ENCODE measurements at places on chromosomes 16 and 17. TPM values are rescaled to one million over a fixed set of nuclear protein-coding genes. Genes with fewer than 3 reads are reported as not detected.
A peak's percentile ranks its signal among the peaks of the same experiment; 100 is the strongest.

GPATCH8 gene
- 36.2 TPM for total RNA-seq

CHMP1A gene
- total RNA-seq, result 98.4 TPM

FBXO39 gene
- total RNA-seq, result not detected

STRADA gene
- 33.7 TPM for total RNA-seq

KIF2B gene
- total RNA-seq, result not detected

TBC1D26 gene
- total RNA-seq, result 0.34 TPM

DNA sequence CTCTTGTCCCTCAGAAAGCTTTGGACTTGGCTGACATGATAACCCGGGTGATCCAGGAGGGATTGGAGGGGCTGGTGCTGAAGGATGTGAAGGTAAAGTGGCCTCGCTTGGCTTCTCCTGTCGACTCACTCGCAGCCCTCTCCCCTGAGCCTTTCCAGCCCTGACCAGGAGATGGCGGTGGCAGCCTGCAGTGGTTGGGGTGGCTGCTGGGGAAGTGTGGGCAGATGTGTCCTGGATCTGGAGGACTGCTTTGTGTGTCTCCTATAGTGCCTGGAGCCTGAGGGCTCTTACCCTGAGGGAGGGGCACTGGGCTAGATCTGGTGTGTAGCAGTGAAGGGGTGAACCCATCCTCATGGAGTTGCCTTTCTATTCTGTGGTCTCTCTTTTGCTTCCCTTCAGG lies 17.9 kb downstream of the LIG3 start:
- peaks cover 19% of the 10 kb centered on the region for H3K4me1 ChIP-seq
- DNase-seq, result peak; percentile 29
- no peaks in the 10 kb centered on the region for H3K27me3 ChIP-seq
- no peak overlapping the region for H3K4me3 ChIP-seq
- H3K36me3 ChIP-seq, result peaks cover 43% of the 10 kb centered on the region
- no peak overlapping the region for H3K27ac ChIP-seq

GRCh38 chr16:25030420-25031131 lies 15.4 kb upstream of the ARHGAP17 start:
- H3K27me3 ChIP-seq, result no peaks in the 10 kb centered on the region
- H3K4me1 ChIP-seq, result peaks cover 7% of the 10 kb centered on the region
- H3K4me3 ChIP-seq, result no peak overlapping the region
- H3K27ac ChIP-seq, result no peak overlapping the region
- DNase-seq, result no peak
- H3K36me3 ChIP-seq, result no peaks in the 10 kb centered on the region

- H3K36me3 ChIP-seq, result no peaks in the 10 kb centered on the region
- H3K27ac ChIP-seq, result no peak overlapping the region
- peaks cover 4% of the 10 kb centered on the region for H3K27me3 ChIP-seq
- H3K4me1 ChIP-seq, result no peaks in the 10 kb centered on the region
These were observed 4.0 kb downstream of the SLC25A10 start for GRCh38 chr17:81715872-81716673.

DNA sequence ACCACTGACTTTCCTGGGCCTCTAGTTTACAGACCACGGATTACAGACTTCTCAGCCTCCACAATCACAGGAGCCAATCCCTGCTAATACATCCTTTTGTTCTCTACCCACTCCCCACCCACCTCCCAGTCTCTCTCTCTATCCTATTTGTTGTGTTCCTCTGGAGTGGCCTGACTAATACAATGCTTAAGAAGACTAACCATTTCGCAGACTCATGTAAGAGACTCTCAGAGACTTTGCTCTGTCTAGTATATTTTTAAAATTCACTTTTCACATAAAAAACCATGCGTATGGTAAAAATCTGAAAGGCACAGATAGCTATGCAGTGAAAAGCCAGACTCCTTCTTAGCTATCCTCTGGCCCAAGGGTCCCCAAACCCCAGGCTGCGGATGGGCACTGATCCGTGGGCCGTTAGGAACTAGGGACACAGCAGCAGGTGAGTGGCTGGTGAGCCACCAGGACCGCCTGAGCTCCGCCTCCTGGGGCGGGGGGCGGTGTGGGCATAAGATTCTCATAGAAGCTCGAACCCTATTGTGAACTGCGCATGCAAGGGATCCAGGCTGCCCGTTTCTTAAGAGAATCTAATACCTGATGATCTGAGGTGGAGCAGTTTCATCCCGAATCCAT lies 7.6 kb downstream of the PIK3R6 start:
- H3K4me3 ChIP-seq, result no peak overlapping the region
- no peaks in the 10 kb centered on the region for H3K36me3 ChIP-seq
- H3K4me1 ChIP-seq, result peaks cover 4% of the 10 kb centered on the region

- H3K4me1 ChIP-seq, result no peaks in the 10 kb centered on the region
- no peak overlapping the region for H3K4me3 ChIP-seq
- no peaks in the 10 kb centered on the region for H3K36me3 ChIP-seq
- DNase-seq, result no peak
These were observed 14.9 kb downstream of the FAM222B start for GRCh38 chr17:28827672-28828071.

GRCh38 chr17:61457226-61457983 lies 5.2 kb downstream of the TBX4 start:
- peaks cover 61% of the 10 kb centered on the region for H3K27me3 ChIP-seq
- peaks cover 26% of the 10 kb centered on the region for H3K36me3 ChIP-seq
- peaks cover 42% of the 10 kb centered on the region for H3K4me1 ChIP-seq
- H3K4me3 ChIP-seq, result peak overlapping the region; percentile 38
- no peak for DNase-seq

DNA sequence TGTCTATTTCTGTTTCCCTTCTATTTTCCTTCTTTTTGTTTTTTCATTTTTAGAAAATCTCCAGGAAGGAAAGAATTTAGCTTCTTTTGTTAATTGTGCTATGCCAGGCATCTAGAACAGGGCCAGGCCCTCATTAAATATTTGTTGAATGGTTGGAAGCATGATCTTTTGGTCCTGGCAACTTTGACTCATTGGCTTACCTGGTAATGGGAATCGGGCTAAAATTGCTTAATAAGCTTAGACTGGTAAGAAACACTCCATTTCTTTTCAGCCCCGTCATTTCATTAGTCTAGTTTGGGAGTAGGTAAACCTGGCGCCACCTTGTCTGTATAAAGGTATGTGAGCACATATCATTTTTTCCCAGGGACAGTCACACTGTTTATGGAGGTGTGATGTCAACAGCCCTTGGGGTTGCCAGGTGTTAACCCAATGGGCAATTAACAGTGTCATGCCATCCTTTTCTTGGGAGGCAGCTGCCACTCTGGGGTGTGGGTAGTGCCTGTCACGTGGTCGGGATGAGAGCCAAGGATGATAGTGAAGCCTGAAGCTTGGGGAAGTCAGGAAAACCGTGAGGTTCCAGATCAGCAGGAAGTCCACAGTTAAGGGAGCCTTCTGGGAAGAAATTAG lies 9.5 kb upstream of the NDEL1 start:
- H3K4me1 ChIP-seq, result no peaks in the 10 kb centered on the region
- no peak overlapping the region for H3K27ac ChIP-seq
- H3K36me3 ChIP-seq, result no peaks in the 10 kb centered on the region
- no peak for DNase-seq
- H3K27me3 ChIP-seq, result no peaks in the 10 kb centered on the region

- H3K4me1 ChIP-seq, result no peaks in the 10 kb centered on the region
- no peak for DNase-seq
- H3K36me3 ChIP-seq, result peaks cover 17% of the 10 kb centered on the region
- H3K27ac ChIP-seq, result no peak overlapping the region
- H3K4me3 ChIP-seq, result no peak overlapping the region
These were observed 18.5 kb downstream of the WDR45B start for GRCh38 chr17:82629748-82630147.

DNA sequence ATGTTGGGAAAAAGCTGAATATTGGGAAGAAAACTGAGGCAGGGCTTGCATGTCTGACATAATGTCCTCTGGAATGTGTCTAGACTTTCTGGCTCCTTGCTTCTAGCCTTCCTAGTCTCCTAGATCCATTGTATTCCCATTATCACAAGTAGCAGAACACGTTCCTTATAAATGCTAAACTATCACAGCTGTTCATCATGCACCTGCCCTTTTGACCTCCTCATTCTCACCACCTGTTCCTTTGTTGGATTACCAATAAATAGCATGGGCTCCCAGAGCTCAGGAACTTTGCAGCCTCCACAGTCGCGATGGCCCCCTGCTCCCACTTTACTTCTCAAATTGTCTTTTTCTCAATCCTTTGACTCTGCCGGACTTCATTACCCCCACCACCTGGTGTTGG lies 49.7 kb downstream of the ACSM1 start:
- no peak overlapping the region for H3K27ac ChIP-seq
- H3K27me3 ChIP-seq, result no peaks in the 10 kb centered on the region
- H3K4me1 ChIP-seq, result no peaks in the 10 kb centered on the region

GRCh38 chr16:83533193-83533592 lies 274.6 kb upstream of the HSBP1 start:
- H3K27me3 ChIP-seq, result no peaks in the 10 kb centered on the region
- H3K4me1 ChIP-seq, result no peaks in the 10 kb centered on the region
- no peak overlapping the region for H3K27ac ChIP-seq

GRCh38 chr16:10992797-10993196 lies 48.4 kb downstream of the CLEC16A start:
- DNase-seq, result no peak
- H3K4me3 ChIP-seq, result no peak overlapping the region
- H3K36me3 ChIP-seq, result peaks cover 32% of the 10 kb centered on the region
- no peaks in the 10 kb centered on the region for H3K27me3 ChIP-seq
- H3K4me1 ChIP-seq, result peaks cover 5% of the 10 kb centered on the region
- H3K27ac ChIP-seq, result no peak overlapping the region

GRCh38 chr16:77899416-77899815 lies 111.1 kb downstream of the VAT1L start:
- no peak overlapping the region for H3K27ac ChIP-seq
- DNase-seq, result no peak
- no peaks in the 10 kb centered on the region for H3K4me1 ChIP-seq
- H3K4me3 ChIP-seq, result peak overlapping the region; percentile 6

GRCh38 chr16:56102183-56102686 lies 89.1 kb upstream of the GNAO1 start:
- H3K36me3 ChIP-seq, result no peaks in the 10 kb centered on the region
- peaks cover 33% of the 10 kb centered on the region for H3K4me1 ChIP-seq
- DNase-seq, result peak; percentile 94
- no peaks in the 10 kb centered on the region for H3K27me3 ChIP-seq
- H3K27ac ChIP-seq, result peak overlapping the region; percentile 43

DNA sequence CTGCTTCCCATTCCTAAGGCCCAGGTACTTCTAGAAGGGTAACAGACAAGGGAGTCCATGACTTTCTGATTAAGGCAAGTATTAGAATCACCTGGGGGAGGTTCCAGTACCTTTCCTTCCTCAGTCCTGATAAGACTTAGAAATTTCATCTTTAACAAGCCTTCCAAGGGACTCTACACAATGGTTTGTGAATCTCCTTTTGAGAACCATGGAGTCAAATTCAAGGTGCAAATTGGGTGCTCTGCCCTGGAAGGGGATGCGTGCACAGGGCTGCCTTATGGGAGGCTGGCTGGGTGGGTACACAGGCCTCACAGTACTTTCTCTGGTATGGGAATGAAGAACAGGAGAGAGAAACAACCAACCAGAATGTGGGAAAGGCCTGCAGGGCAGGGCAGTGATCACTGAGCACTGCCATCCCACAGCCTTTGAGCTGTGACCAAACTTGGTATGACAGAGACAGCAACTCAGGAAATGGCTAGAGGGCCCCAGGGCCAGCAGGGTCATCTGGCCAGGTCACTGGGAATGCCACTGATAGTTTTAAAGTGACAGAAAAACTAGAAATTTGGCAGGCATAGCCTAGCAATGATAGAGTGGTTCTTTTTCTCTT lies 3.6 kb upstream of the TMIGD1 start:
- no peak overlapping the region for H3K27ac ChIP-seq
- no peaks in the 10 kb centered on the region for H3K36me3 ChIP-seq
- DNase-seq, result no peak
- peaks cover 3% of the 10 kb centered on the region for H3K4me1 ChIP-seq
- H3K27me3 ChIP-seq, result no peaks in the 10 kb centered on the region

DNA sequence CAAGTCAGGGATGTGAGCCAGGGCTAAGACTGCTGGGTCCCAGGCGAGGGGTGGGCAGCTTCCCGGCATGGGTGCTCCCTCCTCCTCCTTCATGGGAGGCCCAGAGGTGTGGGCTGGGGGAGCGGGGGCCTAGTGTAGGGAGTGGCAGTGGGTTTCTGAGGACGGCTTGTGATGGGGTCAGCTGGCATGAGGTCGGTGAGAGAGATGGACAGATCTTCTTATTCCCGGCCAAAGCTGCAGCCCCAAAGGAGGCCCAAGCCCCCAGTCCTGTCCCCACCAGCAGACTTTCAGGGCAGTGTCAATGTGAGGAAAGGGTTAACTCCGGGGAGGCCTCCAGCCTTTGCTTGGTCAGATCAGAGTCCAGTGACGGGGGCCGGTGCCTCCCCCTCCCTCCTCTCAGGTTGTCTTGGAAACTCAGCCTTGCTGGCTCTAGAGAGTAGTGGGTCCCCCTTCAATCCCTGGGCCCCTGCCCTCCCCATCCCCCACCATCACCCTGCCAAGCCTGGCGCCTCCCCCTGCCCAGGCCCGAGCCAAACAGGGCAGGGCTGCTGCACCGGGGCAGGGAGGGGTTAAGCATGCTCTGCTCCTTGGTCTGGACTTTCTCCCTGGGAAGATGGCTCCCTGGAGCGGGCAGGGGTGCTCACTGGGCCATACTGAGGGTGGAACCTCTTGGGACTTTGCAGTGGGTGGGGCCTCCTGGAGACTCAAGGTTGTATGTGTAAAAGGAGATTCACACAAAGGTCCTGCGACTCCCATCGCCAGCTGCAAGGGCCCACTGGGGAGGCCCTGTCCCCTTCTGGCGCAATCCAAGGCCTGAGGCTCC lies 12.4 kb downstream of the NAT9 start:
- H3K36me3 ChIP-seq, result no peaks in the 10 kb centered on the region
- H3K27ac ChIP-seq, result no peak overlapping the region
- H3K27me3 ChIP-seq, result no peaks in the 10 kb centered on the region

DNA sequence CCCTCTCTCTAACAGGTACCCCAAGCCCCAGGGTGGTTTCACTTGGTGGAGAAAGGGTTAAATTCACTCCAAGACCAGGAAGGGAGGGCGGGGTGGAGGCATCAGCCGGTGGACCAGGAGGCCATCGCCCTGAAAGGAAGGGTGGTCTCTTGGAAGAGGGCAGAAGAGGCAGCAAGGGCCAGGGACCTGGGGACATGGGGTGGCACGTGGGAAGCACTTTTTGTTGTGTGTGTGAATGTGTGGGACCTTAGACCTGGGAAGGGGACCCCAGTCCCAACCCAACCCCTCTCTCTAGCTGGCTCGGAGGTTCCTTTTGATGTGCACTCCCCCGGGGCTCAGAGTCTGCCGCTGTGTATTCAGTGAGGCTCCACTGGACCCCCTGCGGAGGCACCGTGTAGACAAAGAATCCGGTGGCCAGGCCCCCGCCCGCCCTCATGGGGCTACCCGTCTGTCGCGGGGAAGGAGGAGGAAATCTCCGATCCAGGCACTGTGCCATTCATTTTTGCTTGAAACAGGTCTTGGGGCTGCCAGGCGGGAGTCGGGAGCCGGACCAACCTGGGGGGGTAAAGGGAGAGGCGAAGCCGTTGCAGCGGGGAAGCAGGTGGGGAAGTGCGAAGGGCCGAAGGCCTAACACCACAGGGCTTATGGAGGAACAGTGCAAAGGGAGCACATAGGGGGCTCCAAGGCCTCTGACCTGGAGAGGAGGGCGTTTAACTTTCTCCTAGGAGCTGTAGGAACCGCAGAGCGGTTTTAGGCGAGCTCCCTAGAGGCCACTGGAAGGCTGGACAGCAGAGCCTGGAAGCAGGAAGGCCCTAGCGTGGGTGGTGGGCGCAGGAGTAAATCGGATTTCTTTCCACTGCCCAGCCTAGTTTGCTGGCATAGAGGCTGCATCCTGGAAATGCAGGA lies 3.2 kb upstream of the WNT3 start:
- H3K36me3 ChIP-seq, result no peaks in the 10 kb centered on the region
- H3K27ac ChIP-seq, result no peak overlapping the region
- H3K27me3 ChIP-seq, result peaks cover 55% of the 10 kb centered on the region
- H3K4me3 ChIP-seq, result no peak overlapping the region
- H3K4me1 ChIP-seq, result peaks cover 15% of the 10 kb centered on the region

Measured in lung (tissue), 17 donors.